Glutamatergic neuron (in vitro differentiated cells): ENCODE measurements at places on chromosomes 1 and 21. TPM values are rescaled to one million over a fixed set of nuclear protein-coding genes. Genes with fewer than 3 reads are reported as not detected.

DNA sequence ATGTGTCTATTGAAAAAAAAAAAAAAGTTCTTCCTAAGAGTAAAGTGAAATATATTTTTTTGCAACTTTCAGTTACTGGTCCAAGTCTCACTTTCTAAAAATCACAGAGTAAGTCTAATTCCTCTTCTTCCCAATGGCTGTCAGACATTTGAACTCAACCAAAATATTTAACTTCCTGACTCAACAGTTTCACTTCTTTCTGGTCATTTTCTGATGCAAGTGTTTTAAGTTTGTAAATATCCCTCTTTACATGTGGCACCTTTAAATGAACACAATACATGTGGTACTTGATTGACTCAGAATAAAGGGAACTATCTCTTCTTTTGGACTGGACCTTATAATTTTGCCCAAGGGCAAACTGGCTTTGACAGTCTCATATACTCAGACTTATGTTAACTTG is 76.7 kb downstream of the ASH1L start:
- no peaks in the 10 kb centered on the region for H3K27me3 ChIP-seq
- no peak overlapping the region for H3K27ac ChIP-seq
- no peaks in the 10 kb centered on the region for H3K36me3 ChIP-seq
- DNase-seq: no peak
- H3K4me3 ChIP-seq: no peak overlapping the region

RAP1GAP gene
- total RNA-seq: 4.8 TPM

DNA sequence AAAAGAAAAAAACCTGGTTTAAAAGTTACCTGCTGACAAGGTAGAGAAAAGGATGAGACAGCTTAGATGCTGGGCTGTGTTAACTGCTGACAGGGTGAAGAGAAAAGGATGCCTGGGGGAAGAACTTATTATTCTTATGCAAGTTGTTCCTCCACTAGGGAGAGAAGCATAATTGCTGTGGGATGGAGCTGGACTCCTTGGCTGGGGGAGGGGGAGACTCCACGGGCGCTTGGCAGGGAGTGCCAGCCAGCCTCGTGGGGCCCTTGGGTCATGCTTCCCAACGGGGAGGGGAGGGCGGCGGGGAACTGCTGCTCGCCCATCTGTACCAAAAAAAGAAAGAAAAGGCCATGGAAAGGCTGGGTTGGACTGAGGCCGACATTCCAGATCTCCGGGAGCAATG is 47.2 kb downstream of the SYCP1 start:
- H3K4me3 ChIP-seq: peak overlapping the region; percentile 69
- peaks cover 11% of the 10 kb centered on the region for H3K4me1 ChIP-seq

- peak overlapping the region; percentile 81 for H3K4me3 ChIP-seq
- H3K27ac ChIP-seq: no peak overlapping the region
- DNase-seq: peak; percentile 55
- H3K27me3 ChIP-seq: peaks cover 29% of the 10 kb centered on the region
- H3K4me1 ChIP-seq: peaks cover 17% of the 10 kb centered on the region
- H3K36me3 ChIP-seq: no peaks in the 10 kb centered on the region
These were observed 5.7 kb upstream of the OLIG2 start for GRCh38 chr21:33019885-33020557.

TFF3 gene
- total RNA-seq: not detected
